ENCODE measurements at places on chromosomes 2 and 18. TPM values are rescaled to one million over a fixed set of nuclear protein-coding genes. Genes with fewer than 3 reads are reported as not detected.

DPY30 gene
- 46.7 TPM for total RNA-seq

TMEM150A gene
- 12.5 TPM for total RNA-seq

DOK6 gene
- total RNA-seq, result not detected

HOXD12 gene
- not detected for total RNA-seq

TDRD15 gene
- total RNA-seq, result not detected

NCOA1 gene
- total RNA-seq, result 13.2 TPM

RTP5 gene
- total RNA-seq, result not detected

ALPG gene
- total RNA-seq, result not detected

TUBA3E gene
- not detected for total RNA-seq

POTEI gene
- not detected for total RNA-seq

ANKRD30BL gene
- not detected for total RNA-seq

NLRC4 gene
- not detected for total RNA-seq

RBKS gene
- total RNA-seq, result 1.1 TPM

Data from mammary epithelial cell (primary cell).